NCI-H446 treated with DMSO at 0.1 percent for 48 hours (cell line): ENCODE measurements at places on chromosomes 4 and X.

- DNase-seq, result no peak
Observed at GRCh38 chrX:153623310-153624029, 23.5 kb upstream of the DUSP9 start.

DNA sequence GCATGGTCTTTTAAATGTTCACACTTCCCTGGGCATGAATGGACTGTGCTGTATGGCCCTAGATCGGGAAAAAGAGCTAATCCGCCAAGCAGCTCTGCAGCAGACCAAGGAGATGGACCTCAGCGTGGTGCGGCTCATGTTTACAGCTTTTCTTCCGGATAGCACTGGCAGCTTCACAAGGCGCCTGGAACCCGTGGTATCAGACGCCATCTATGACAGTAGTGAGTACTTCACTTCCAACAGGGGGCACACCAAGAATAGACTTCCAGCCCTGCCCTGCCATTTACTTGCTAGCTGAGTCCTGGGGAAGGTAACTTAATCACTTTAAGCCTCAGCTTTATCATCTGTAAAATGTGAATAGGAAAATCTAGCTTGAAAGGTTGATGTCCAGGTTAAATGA lies 77.7 kb downstream of the NFKB1 start:
- no peak for DNase-seq

DNA sequence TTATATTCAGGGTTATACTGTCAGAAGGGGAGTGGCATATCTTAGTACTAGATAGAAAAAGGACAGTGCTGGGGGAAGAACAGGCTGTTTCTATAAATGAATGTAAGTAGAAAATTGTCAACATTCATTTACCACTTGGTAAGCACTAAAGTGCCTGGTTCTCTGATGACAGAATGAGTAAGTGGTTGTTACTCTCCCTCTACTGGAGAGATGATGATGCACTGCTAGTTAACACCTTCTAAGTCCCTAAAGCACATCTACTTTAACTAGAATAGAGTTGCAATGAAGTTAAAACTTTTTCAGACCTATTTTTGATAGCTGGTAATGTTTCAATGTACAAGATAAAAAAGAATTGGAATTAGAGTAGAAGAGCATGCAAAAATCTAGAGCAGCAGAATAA lies 214.5 kb downstream of the KLHL4 start:
- no peak for DNase-seq

DNA sequence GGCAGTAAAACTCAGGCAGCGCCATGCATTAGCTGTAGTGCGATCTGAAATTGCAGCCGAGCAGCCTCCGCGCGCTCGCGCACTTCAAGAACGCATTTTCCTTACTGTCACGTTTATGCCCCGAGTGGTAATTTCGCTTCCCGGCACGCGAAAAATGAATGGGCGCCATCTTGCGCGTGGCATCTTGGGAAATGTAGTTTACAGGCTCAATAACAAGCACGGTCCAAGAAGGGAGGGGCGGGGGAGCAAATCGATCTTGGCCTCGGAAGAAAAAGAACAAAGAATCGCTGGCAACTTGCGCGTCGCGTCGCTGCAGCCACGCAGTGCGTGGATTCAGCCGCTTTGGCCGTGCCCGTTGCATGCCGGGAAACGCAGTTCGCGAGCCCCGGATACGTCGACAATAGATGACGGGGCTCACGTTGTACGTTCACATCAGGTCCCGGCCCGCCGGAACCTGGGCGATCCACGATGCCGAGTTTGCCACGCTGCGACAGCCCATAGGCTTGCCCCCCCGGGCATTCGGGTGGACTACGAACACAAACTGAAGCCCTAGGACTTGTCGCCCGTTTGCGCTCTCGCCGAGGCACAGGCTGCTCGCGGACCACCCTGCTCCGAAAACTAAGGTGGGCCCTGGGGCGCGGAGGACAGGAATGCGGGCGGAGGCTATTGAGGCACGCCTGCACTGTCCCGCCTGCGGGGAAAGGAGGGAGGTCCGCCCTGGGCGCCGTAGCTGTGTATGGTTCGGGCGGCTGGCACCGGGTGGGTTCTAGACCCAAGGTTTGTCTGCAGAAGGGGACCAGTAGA lies at the start of gene FTSJ1:
TSS of gene FTSJ1 (plus strand) at position 426 of the 804 bp plus-strand sequence. CDS start 1,849 bp downstream, outside the sequence.
- peak; percentile 88 for DNase-seq

- DNase-seq, result peak; percentile 68
Observed at GRCh38 chrX:40550066-40550465, 30.7 kb upstream of the ATP6AP2 start.

DNA sequence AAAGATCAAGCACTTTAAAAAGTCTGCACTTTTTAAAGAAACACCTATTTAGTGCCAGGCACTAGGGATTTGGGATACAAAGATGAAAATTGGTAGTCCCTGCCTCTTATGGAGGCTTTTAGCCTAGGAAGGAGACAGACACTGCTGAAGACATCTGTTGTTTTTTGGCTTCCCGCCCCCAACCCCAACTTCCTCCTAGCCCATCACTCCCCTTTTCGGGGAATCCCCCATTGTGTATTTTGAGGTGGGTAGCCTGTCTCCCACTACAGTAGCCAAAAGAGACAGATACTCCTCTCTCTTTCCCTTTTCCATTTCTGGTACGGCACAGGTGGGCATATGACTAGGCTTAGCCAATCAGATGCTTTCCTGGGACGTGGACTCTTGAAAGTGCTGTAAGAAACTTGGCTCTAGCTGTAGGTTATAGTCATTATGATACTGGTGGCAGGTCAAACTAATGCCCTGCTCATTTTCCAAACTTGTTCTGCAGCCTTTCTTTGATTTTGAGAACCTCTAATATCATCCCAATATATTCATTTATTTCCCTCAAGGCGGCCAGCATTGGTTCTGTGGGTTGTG lies 194.6 kb upstream of the RBPJ start:
- DNase-seq, result no peak

DNA sequence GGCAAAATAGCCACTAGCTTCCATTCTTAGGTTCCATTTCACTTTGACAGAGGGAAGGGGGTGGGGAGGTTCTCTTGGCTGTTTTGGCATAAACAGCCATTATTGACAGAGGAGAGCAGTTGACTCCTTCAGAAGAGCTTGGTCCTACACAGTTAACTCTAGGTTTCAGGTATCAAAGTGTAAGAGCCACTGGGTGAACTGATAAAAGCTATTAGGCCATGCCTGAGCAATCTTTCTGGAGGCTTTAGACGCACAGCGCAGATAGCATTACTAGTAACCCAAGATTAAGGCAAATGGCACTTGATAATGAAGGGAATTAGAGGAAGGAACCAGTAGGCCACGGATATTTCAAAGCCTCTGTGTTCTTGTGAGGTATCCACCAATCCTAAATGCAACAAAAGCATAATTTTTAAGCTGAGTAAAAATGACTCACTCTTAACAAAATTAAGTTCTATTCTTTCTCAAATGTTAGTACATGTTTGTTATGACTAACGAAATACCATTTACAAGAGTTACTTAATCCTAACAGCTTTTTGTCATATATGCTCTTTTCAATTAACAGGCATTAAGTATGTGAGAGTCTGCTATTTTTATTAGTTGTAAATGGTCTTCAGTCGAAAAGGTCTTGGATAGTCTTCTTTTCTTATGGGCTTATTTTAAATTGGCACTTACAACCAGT lies 53.6 kb downstream of the SLC7A11 start:
- DNase-seq, result no peak

DNA sequence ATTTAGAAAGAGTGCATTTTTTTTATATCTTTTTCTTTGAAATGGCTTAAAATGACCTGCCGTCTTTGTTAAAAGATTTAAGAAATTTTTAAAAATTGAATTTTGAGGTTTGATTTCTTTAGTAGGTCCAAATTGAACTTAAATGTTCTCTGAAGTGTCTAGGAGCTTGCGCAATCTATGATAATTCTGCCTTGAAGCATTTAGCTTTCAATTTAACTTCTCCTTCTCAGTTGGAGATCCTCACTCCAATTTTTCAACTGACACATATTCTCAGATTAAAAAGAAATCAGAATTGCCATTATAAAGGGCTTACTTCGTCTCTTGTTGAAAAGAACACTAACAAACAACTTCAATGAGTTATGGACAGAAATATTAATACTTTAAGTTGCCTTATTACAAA lies 273.5 kb downstream of the TMA16 start:
- no peak for DNase-seq

- DNase-seq, result no peak
Observed at GRCh38 chr4:3413675-3414420, 27.9 kb upstream of the HGFAC start.
